Sciatic nerve (tissue), 2 donors: ENCODE measurements at places on chromosomes 7 and 10. TPM values are rescaled to one million over a fixed set of nuclear protein-coding genes. Genes with fewer than 3 reads are reported as not detected.

The SAP25 gene
- 13.6 TPM for total RNA-seq

The SPACDR gene
- total RNA-seq = 3.6 TPM

The MINDY4 gene
- 15.6 TPM for total RNA-seq

The OIT3 gene
- not detected for total RNA-seq

The CNTNAP2 gene
- total RNA-seq = 0.49 TPM
